ENCODE measurements at places on chromosomes 16 and 17.

GRCh38 chr17:72192800-72193192 is 72.0 kb downstream of the SOX9 start:
- DNase-seq: no peak

- no peak for DNase-seq
Measured at GRCh38 chr16:73279451-73279850, 231.5 kb upstream of the ZFHX3 start.

- no peak for DNase-seq
Measured at GRCh38 chr17:68054296-68054900, 18.9 kb downstream of the KPNA2 start.

- DNase-seq: no peak
Measured at GRCh38 chr17:68512960-68513474, 787 bp downstream of the PRKAR1A start.

GRCh38 chr17:75077072-75077495 is 10.7 kb upstream of the SLC16A5 start:
- DNase-seq: no peak

GRCh38 chr16:83143788-83144187 is 517.0 kb downstream of the CDH13 start:
- no peak for DNase-seq

DNA sequence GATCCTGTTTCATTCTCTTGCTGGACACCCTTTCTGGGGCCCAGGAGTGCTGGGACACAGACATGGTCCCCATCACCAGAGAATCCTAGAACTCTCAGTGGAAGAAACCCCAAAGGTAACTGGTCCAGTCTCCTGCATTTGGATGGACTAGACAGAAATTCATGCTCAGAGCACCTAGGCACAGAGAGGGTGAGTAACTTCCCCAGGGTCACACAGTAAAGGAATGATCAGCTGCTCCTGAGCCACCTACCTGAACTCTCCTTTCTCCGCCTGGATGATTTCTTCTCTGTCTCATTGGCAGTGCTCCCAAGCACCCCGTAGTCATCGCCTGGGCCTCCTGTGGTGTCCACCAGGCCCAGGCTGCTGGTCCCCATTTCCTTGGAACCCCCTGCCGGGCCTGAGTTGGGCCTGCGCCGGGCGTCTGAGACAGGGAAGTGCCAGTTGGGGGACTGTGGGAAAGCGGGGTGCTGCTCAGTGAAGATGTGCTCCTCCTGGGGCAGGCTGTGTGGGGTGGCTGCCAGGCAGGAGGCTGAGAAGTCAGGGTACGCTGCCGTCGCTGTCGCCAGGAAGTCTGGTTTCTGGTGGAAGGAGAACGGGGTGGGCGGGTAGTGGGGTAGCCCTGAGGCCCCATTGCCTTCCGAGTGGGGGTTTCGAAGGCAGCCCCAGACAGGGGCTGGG is 767 bp downstream of the MEOX1 start:
- DNase-seq: no peak

DNA sequence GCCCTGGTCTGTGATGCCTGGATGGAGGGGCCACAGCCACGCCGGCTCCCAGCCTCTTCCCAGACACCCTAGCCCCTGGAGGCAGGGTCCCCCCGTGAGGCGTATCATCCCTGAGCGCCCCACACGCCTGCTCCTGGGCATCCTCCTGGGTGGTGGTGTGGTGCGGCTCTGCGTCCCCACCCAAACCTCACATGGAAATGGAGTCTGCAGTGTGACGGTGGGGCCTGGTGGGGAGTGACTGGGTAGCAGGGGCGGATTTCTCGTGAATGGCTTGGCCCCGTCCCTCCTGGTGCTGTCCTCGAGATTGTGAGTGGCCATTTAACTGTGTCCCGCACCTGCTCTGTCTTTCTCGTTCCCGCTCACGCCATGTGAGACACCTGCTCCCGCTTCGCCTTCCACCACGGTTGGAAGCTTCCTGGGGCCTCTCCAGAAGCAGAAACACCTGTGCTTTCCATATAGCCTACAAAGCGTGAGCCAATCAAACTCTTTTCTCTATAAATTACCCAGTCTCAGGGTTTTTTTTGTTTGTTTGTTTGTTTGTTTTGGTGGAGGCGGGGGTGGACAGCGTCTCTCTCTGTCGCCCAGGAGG is 5.9 kb upstream of the SSTR5 start:
- DNase-seq: no peak

DNA sequence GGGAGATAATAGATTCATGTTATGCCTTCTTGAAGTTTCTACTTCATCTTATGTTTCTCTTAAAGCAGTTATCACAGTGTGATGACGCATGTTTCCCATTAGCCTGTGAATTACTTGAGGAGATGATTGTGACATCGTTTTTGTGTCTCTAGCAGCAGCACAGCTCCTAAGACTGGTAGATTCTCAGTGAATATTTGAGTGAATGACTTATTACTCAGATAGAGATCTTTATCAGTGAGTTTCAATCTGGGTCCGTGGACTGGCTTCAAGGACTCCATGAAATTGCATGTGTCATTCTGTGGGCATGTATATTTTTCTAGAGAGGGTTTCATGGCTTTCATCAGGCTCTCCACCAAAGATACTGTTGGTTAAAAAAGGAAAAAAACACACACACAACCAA is 29.9 kb downstream of the YPEL2 start:
- DNase-seq: no peak

- DNase-seq: no peak
Measured at GRCh38 chr16:55349867-55350266, 25.9 kb downstream of the IRX6 start.

Data from CD4-positive, alpha-beta T cell treated with Interleukin-17A for 1 hour (primary cell).